ENCODE measurements at places on chromosomes 1 and 21.

DNA sequence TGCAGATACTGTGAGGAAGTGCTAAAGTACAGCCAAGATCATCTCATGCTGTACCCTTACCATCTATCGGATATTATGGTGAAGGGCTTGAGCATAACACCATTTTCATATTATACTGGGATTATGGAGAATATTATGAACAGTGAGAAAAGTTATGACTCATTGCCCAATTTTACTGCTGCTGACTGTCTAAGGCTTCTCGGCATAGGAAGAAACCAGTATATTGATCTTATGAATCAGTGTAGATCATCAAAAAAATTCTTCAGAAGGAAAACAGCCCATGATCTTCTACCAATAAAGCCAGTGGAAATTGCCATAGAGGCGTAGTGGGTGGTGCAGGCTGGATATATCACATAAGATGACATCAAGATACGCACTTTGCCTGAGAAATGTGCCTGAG is 47.7 kb downstream of the PPIAL4G start:
- DNase-seq, result no peak

- DNase-seq, result peak; percentile 35
These were observed 5.0 kb upstream of the KIAA0040 start for GRCh38 chr1:175197531-175197930.

DNA sequence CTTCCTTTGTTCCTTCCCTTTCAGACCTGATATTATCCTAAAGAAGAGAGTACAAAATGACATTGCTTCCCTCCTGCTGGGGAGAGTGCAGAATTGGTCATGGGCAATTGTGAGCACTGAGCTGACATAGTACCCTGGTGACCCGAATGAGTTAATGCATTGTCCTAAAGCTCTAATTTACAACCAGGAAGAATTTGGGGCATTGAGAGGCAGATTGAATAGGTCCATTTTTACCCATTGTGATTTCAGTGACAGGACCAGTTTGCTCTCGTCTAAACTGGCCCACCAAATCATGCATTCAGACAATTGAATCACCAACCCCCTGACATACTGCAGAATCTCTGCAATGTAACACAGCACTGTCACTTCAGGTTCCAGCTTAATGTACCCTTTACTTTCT is 497.4 kb downstream of the DPYD start:
- no peak for DNase-seq

DNA sequence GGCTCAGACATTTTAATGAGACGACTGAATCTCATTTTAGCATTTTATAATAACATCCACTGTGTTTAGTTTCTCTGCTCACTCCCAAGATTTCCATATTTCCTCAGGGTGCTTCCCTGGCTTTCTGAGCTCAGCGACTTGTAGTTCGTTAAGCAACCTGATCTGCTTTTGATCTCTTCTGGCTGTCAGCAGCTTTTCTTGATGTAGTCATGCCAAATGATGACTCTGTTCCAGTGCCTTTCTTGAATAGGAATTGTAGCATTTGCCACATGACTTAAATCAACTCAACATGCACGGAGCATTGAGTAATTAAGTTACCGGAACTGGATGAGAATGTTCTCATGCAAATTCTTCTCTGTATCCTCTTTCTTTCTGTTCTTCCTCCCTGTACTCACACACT is 246.1 kb downstream of the FMN2 start:
- peak; percentile 82 for DNase-seq

DNA sequence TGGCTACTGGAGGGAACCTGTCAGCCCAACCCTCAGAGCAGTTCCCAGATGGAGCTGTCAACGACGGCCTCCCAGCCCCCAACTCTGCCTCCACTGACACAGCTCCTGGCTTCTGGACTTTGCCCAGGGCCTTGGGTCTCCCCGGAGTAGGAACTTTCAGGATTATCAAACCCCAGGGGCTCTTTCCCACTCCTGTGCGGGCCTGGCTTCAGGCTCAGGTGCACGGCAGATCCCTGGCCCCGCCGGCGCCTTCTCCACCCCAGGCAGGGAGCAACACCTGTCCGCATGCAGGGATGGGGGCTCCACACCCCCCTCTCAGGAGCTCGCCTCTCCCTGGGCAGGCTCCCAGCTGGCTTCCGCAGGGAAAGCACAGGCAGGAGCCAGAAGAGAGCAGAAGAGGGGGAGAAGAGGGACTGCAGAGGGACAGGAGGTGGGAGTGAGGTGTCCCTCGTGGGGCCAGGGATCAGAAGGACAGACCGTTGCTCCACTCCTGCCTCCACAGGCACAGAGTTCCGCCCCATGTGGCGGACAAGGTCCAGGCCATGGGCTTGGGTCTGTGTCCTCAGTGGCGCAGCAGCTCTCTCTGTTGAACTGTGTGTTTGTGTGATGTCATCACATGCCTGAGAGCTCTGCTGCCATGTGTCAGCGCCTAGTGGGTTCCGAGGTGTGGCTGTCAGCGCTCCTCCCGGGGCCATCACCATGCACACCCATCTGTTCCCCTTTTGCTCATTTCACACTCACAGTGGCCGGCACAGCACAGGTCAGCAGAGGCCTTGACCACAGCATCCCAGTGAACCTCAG is 107.7 kb downstream of the PDE9A start:
- DNase-seq, result no peak

GRCh38 chr1:76330991-76331603 is 256.6 kb downstream of the ST6GALNAC3 start:
- DNase-seq, result peak; percentile 82

- no peak for DNase-seq
These were observed 9.4 kb upstream of the PLA2G2E start for GRCh38 chr1:19932866-19933265.

GRCh38 chr1:93501399-93501798 is 53.5 kb downstream of the FNBP1L start:
- no peak for DNase-seq

- DNase-seq, result no peak
These were observed 19.8 kb downstream of the SLC37A1 start for GRCh38 chr21:42533306-42533962.

DNA sequence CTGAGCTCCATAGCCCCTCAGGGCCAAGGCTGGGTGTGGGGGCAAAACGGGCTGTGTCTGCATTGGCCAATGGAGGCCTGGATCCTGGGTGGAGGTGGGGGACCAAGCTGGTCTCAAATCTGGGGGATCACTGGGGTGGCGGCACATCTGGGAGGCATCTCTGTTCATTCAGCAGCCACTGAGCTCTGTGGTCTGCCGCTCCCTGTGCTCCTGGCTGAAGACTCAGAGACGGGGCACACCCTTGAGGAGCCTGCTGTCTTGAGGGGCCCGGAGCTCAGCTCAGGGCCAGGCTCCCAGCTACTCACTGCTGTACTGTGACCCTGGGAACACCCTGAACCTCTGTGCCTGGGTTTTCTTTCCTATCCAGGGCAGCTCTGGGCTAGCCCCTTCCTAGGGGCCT is 90.3 kb upstream of the WNT4 start:
- no peak for DNase-seq

DNA sequence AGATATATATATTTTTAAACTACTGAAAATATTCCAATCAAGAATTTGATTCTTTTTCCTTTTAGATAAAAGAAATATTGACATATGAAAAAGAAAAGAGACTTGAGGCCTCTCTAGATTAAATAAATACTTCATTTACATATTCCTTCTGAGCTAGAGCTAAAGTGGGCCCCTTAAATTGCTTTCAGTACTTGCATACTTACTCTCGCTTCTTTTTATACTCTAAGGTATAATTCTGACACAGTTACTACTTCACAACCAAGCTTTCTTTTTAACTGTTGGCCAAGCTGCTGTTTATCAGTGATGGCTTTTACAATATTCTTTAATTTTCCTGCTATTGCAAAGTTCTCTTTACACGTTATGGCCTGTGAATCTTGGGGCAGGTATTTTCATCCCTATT is 24.6 kb downstream of the EXTL2 start:
- DNase-seq, result no peak
